ENCODE measurements at places on chromosomes 4 and X.

DNA sequence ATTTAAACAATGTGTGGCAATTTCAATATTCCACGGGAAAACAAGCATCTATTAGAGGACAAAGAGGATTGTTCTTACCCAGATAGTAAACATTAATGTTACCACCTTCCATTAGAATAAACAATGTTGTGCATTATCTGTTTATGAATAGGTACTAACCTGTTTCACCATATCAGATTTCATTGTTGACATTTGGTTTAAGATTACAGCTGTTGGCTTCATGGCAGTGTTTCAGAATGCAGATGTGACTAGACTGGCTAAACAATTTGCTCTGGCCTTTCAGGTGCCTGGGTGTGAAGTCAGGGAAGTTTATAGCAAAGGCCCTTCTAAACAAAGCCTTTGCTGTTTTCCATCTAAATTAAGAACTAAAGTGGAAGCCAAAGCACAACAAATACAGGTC is 464.7 kb upstream of the FAM47C start:
- DNase-seq = no peak

DNA sequence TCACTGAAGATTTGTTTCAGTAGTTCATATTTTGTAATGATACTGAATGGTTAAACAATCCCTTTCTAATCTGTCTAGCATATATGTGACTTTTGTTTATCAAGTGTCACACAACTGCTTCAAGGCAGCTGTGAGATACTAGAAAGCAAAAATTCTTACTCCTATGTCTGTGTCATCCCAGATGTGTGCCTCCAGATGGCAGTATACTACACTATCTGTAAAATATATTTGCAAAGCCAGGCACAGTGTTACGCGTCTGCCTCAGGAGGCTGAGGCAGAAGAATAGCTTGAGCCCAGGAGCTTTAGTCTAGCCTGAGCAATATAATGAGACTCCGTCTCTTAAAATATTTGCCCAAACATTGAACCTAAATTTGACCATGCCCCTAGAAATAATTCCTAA is 4.0 kb downstream of the NUDT10 start:
- no peak for DNase-seq

GRCh38 chr4:25834411-25835107 is 28.2 kb downstream of the SEL1L3 start:
- DNase-seq = no peak

DNA sequence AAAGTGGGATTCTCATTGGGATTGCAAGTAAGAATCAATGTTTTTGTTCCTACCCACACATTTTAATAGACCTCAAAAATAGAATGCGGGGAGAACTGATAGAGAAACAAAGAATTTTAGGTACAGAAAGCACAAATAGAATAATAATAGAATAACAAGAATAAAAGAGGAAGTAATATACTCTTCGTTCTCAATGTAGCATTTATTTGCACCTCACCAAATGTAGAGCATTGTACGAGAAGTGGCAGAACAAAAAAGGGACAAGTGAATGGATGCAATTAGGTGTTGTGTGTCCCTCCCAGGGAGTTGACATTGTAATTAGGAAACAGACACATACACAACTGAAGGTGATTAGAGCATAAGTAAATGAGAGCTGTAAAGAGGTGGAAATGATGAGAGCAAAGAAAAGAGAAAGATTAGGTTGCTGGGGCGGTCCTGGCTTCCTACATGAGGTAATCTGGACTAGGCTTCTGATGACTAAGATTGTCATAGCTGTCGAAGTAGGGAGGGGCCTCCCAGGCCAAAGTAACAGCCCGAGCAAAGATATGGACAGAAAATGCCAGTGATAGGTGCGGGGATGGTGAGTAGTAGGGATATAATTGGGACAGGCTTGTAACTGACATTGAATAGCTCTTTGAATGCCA is 10.4 kb downstream of the RAB9A start:
- DNase-seq = no peak

DNA sequence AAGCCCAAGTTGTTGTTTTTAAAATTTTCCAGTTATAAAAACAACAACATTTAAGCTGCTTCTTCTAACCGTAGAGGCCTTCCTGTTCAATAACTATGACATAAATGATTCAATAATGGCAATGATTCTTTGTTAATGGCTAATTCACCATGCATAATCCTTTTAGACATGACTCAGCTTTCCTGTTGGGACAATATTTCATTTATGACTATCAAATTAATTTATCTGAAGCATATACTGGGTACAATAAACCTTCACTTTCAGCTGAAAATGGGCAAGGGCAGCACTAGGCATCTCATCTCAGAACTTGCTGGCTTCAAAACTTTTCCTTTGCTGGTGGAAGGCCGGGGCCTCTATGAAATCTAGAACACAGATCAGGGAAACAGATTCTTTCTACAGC is 38.9 kb downstream of the TBC1D9 start:
- DNase-seq = no peak

DNA sequence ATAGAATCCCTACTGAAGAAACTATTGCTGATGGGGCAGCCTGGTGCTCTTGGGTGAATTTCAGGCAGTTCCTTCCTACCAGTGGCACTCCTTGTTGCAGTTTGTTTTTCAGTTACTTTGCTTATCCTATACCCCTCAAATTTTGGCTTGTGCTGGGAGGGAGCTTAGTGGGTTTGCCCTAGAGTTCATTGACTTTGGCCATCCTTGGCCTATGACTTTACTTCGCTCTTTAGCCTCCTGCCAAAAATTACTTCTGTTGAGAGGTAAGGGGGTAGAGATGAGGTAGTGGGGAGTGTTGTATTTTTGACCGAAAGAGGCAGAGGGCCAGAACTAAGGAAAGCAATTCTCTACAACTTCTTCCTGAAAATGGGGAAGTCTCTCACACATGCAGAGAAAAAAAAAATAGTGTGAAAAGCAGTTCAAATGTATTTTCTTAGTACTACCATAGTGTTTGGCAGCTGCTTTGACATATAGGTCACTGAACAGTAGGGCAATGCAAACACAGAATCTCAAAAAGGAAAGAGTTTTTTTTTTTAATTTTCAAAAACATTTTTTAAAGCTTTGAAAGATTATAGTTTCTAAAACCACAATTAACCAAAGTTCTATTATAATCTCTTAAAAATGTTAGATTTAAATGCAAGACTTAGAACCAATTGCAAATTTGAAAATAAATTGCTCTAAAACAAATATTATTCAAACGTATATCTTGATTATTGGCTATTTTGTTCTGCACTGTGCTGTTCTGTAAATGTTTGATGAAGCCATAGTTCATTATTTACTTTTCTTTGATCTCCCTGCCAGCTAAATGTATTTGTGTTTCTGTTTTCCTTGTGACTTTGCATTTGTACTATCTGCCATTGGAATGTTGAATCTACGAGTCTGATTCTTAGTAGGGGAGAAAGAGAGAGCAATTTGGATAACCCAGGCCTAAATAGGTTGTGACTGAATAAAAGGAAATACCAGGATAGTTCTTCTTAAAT is 73.6 kb downstream of the DCK start:
- DNase-seq = no peak

DNA sequence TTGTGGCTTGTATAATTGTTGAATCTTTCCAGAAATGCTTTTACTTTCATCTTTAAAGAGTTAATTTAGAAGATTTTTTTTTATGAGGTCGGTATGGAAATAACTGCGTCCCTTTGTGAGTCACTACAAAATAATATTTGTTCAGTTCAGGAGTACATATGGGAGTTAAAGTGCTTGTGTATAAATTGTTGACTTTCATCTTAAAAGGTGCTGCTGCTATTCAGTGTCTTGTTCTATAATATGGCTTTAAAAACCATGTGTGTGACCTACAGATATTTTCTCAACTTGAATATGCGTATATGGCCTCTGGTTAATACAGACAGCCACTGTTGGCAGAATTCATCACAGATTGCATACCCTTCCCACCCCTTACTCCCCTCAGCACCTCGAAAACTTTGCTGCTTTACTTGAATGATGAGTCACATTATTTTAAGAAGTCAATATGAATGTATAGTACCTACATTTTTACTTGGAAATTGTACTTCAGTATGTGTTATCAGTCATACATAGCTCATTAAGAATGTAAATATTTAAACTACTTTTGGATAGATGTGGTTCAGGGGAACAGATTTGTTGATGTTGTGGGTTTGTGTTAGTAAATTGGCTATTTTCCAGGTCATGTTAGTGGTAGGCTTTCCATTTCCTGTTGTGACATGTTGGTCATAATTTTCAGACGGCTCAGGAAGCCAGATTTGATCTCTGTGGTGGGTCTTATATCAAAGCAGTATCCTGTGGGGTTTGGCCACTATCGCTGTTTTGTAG is 1.5 kb downstream of the CLCN3 start:
- DNase-seq = no peak

- DNase-seq = no peak
Observed at GRCh38 chrX:130857207-130857606, 45.8 kb downstream of the ENOX2 start.

DNA sequence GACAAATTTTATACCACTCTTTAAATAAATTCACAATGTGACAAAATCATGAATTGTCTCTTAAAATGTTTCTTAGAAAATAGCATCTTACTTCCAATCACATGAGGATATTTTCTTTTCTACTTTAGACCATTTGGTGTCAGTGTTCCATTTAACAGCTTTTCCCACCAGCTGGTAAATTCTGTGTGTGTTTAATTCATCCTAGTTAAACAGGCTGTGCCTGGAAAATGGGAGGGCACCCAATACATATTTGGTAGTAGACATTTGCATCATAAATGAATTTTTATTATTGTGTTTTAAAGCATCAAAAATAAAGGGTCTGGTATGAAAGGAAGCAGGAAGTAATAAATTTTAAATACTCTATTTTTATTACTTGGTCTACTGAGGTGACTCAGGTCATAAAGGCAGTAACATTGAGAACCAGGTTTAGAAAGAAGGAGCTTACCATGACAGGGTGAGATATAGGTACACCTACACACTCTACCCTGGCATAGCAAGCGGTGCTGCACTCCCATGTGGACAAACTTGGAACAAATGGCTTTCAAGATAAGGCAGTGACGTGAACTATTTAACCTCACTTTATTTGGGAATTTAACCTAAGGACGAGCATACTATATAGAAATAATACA is 344.5 kb downstream of the BMPR1B start:
- no peak for DNase-seq

DNA sequence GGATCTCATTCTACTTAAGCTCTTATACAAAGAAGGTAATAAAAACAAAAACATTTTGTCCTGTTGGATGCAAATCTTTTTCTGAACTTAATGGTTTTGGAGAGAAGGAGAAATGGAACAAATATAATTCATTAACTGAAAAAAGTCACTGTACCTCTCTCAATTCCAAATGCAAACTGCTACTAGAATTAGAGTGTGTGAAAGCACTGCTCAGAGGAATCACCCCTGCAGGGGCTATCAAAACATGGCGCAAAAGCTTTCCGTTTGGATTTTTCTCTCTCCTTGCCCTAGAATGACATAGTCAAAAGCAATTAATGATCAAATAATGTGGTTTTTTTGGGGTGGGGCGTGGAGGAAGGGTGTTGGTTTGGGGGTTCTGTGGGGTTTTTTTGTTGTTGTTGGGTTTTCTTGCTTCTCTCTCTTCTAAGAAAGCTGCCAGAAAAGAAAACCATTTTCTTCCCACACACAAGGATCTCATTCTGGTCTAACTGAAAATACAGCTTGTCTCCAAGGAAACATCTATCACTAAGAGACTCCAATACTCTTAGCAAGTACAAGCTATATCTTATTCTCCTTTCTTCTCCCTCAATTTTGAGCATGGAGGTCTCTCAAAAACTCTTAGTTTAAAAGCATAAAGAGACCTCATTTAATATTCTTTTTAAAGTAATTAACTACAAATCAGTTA is 41.6 kb downstream of the USP46 start:
- no peak for DNase-seq

DNA sequence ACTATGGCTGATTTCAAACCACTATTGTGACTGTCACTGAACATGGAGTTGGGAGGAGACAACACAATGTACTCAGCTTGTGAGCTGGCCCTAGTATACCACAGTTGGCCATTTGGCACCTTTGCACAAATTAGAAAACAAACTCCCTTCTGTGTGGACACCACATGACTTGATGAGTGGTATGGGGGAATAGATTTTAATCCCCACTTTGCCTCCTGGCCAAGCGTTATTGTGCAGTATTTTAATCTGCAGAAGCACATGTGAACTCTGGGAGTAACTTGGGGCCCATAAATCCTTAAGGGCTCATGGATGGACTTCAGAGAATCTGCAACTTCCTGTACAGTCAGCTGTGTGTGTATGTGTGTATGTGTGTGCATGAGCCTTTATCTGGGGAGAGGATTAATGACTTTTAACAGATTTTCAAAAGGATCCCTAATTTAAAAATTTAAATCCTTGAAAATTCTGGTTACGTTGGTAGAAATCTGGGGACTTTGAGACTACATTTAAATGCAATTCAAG is 105.0 kb upstream of the PAQR3 start:
- DNase-seq = no peak

GRCh38 chrX:75781611-75782010 is 3.4 kb downstream of the MAGEE2 start:
- DNase-seq = no peak

DNA sequence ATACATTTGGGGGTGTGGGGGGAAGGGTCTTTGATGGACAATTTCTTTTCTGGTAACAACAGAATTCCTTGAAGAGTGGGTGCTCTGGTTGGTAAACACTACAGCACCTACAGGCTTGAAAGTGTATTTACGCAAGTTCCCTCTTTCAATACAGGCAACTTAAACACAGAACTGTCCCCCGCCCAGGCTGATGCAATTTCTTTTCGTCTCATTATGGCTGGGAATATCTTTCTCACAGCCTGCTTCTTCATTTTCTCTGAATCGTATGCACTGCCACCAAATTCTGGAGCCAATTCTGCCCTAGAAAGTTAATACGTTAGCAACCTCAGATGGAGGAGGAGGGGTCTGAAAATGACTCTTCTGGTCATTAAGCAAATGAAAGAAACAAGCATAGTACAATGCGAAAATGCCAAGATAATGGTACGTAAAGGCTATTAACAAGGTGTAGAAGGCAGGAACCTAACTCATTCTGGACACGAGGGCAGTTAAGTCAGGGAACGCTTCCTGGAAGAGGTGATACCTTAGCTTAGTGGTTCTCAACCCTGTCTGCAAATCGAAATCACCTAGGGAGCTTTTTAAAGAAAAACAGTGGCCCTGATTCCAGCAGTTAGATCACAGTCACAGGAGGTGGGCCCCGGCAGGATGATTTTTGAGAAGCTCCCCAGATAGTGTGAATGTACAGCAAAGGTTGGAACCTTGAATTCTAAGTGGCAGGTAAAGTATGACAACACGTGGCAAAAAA is 1.0 kb downstream of the AGA start:
- no peak for DNase-seq

- DNase-seq = no peak
Observed at GRCh38 chrX:25296850-25297249, 281.1 kb upstream of the ARX start.

DNA sequence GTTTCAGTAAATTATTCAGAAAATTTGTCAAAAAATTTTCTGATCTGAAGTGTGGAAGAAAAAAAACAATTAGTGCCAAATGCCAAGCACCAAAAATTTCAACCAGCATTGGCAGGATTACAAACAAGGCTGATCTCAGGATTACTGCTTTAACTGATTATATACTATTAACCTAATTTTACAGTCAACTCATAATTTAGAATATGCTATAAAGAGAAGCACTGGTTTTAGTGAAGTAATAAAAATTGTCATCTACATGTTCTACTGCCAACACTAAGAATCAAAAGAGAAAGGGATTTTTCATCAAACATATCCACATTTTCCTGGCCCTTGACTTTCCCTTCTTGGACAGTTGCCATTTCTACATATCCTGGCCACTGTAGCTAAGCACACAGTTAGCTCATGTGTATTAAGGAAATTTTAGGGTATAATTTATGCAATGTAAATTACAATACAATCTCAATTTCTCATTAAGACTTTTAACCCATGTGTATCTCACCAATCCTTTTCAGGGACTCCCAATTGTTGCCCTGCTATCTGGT is 33.8 kb downstream of the THOC2 start:
- no peak for DNase-seq

- DNase-seq = no peak
Observed at GRCh38 chr4:64893205-64893604, 484.0 kb upstream of the TECRL start.
